ENCODE measurements at places on chromosomes 6 and 20. TPM values are rescaled to one million over a fixed set of nuclear protein-coding genes. Genes with fewer than 3 reads are reported as not detected.

SSTR4 gene
- 0.18 TPM for total RNA-seq

SULF2 gene
- total RNA-seq: 72.6 TPM

TASP1 gene
- total RNA-seq: 20.7 TPM

PPP1R3G gene
- total RNA-seq: 5.0 TPM

PTCRA gene
- 0.82 TPM for total RNA-seq

SLC35F1 gene
- total RNA-seq: 5.5 TPM

LTB gene
- 3.1 TPM for total RNA-seq

ILRUN gene
- 46.5 TPM for total RNA-seq

ENPP5 gene
- 14.6 TPM for total RNA-seq

NPEPL1 gene
- 41.1 TPM for total RNA-seq

MUCL3 gene
- not detected for total RNA-seq

ENPP1 gene
- total RNA-seq: 30.9 TPM

C4B gene
- 45.4 TPM for total RNA-seq

Measured in metanephros (tissue), 2 donors.